Umbilical cord (tissue), 2 donors: ENCODE measurements at places on chromosomes 12 and 14. TPM values are rescaled to one million over a fixed set of nuclear protein-coding genes. Genes with fewer than 3 reads are reported as not detected.

DNA sequence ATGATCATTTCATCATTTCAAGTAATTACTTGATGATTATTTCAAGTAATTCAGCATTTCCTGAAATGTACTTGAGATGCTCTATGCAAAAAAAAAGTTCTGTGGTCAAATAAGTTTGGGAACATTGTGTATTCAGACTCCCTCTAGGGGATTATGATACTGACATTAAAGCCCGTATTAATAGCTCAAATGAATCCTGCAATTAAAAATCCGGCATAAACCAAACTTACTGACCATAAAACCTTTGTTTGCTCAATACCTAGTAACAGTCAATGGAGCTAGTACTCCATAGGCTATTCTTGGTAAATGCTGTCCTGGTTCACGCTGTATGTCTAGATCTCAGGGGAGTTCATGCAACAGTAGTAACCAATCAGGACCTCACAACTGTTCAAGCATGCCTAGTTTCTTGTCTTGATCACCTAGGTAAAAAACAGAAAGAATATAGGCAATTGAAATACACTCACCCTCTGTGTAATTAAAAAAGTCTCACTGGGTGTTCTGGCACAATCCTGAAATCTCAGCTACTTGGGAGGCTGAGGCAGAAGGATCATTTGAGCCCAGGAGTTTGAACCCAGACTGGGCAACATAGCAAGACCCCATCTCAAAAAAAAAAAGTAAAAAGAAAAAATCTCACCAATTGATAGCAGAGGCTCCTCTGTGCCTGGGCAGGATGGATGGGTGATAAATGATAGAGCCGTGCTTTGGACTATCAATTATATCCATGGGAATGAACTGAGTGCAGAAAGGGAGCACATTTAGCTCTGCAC lies 14.1 kb downstream of the ALDH1L2 start:
- DNase-seq, result no peak

DNA sequence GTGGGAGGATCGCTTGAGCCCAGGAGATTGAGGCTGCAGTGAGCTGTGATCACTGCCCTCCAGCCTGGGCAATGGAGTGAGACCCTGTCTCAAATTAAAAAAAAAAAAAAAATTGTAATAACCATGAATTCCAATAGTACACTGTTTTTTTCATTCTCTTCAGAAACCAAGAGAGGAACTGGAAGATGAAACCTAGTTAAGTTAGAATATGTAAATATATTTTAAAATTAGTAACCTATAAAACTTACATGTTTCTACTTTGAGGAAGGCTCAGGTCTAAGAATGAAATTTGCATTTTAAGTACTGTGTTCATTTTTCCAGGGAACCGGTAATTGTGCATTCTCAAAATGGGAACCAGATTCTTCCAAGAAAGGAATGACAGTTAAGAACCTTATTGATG lies 18.8 kb downstream of the KNTC1 start:
- DNase-seq, result no peak

GRCh38 chr12:70784042-70784668 lies 136.4 kb downstream of the PTPRR start:
- DNase-seq, result no peak

Gene ADCK1
- 4.3 TPM for total RNA-seq

Gene TEX22
- total RNA-seq, result not detected
